ENCODE measurements at places on chromosomes 7 and 10.

DNA sequence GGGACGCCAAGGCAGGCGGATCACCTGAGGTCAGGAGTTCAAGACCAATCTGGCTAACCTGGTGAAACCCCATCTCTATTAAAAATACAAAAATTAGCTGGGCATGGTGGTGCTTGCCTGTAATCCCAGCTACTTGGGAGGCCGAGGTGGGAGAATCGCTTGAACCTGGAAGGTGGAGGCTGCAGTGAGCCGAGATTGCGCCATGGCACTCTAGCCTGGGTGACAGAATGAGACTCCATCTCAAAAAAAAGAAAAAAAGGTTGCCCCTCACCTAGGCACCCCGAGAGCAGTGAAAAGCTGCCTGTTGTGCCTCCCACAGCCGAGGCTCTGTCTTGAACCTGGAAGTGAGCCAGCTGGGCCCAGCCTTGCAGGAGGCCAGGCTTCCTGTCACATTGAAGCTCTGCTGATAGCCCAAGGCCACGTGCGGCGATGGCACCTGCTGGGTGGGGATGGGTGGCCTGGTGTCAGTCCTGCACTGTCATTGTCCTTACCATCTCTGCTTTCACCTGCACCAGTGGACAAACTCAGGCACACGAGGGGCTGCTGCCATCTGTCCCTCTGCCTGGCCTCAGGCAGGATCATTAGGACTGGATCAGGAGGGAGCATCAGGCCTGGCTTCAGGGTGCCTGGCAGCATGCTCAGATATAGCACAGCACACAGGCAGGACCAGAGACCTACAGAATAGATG, 37.8 kb downstream of the DNAJB12 start:
- peak; percentile 47 for DNase-seq

GRCh38 chr7:158323741-158324396, 263.8 kb downstream of the PTPRN2 start:
- DNase-seq, result no peak

GRCh38 chr10:32413513-32413912, 32.4 kb upstream of the CCDC7 start:
- DNase-seq, result peak; percentile 65

GRCh38 chr10:57113545-57113944, 752.5 kb upstream of the ZWINT start:
- DNase-seq, result no peak

DNA sequence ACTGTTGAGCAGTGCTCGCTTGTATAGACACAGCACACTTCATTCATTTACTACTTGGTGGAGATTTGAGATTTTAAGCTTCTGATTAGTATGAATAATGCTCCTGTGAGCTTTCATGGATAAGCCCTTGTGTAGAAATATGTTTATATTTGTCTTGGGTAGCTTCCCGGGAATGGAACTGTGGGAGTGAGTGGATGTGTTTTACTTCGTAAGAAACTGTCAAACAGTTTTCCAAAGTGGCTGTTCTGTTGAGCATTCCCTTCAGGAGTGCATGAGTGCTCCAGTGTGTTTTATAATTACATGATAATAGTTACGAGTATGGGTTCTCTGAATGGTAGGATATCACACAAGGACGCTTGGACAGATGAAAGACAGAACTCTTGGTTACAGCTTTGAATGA, 49.4 kb downstream of the VWC2 start:
- DNase-seq, result no peak

DNA sequence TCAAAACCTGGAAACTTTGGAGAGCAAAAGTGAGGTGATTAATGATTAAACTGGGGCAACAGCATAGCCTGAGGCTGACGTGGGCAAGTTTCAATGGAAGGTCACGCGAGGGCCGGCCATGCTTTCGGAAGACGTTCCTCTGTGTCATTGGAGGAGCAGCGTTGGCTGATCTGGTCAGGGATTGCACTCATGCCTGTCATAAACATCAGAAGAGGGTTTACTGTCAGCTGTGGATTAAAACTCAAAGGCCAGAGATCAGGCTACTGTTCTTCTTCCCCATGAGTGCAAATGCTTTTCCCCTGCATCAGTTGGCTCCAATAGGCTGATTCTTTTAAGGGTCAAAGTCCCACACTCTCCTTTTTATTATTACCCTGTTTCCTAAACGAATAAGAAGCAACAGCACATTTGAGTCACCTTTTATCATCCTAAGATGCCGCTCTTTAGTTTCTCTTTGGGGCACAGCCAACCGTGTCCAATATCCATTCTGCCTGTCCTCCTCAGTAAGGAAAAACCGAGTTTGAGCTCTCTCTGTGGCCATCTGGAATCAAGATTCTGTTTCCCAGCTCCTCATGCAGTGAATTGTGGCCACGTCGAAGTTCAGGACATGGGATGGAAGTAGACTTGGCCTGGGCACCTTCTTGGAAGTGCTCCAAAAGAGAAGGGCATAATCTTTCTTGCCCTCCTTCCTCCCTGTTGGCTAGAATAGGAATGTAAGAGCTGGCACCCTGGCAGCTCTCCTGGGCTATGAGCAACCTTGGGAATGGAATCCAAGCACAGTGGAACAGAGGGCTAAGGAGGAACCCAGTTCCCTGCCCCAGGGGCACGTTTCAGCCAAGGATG, 62.5 kb upstream of the INSIG1 start:
- no peak for DNase-seq

DNA sequence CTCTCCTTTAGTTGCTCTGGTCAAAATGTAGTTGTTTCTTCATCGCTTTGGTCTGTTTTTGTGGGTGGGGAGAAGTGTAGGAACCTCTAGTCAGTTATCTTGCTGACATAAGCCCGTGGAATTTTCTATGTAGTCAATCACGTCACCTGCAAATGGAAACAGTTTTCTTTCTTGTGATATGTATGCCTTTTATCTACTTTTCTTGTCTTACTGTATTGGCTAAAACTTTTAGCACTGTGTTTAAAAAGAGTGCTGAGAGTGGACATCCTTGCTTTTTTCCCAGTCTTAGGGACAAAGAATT, 42.3 kb downstream of the AKR1E2 start:
- no peak for DNase-seq

DNA sequence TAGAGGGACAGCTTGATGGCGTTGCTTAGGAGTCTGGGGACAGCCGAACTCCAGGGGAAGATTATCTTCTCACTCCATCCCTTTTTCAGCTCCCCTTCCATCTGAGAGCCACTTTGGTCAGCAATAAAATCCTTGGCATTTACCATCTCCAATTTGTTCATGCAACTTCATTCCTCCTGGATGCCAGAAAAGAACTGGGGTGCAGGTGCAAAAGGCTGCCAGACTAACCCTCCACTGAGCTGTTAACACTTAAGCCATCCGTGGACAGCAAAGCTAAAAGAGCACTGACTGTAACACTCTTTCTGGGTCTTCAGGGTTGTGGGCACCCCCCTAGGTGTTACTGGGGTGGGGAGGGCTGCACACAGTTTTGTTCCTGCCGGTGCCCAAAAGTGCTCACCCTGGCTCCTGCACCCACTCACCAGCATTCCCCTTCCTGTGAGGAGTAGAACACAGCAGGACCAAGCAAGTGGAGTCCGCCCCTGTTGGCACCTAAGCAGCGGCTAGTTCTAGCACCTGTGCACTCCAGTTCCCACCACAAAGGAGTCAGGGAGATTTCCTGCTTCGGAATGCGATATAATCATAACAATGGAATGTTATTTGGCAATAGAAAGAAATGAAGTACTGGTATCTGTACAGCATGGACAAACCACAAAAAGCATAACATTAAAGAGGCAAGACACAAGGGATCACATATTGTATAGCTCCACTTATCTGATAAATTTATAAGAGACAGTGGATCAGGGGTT, 95.1 kb downstream of the NPY start:
- no peak for DNase-seq

GRCh38 chr7:84194484-84195271, at the start of gene SEMA3A:
SEMA3A (minus strand) TSS chr7:84194789; CDS start chr7:84194586, 203 bp downstream.
- no peak for DNase-seq

DNA sequence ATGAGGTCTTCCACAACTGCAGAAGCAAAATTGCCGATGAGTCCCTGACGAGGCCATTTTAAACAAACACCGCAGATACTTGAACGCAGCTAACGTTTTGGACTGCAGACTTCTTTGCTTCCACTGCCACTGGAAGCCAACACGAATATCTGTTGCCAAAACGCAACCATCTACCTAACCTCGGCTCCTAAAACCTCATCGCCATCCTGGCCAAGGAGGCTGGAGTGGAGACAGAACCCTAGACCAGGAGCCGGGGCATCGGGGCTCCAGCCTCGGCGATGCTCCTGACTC, 493 bp downstream of the WDR91 start:
- DNase-seq, result no peak

GRCh38 chr7:105189859-105190492, 176.0 kb downstream of the KMT2E start:
- DNase-seq, result no peak

DNA sequence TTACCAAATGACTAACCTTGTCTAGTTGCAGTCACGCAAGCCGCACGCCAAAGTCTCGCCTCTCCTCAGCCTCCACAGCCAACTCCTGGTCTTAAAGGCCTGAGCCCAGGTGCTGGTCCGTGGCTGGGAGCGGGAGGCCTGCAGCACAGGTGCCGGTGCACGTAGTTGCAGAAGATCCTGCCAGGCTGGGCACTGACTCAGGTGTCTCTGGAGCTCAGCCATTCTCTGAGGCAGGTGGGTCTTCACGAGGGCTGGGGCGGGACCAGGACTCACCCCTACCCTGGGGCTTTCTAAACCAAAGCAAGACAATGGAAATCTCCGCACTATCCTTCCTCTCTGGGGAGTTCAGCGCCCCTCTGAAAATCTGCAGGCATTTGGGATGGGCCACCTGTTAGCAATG, 216.4 kb downstream of the MLLT10 start:
- DNase-seq, result no peak

GRCh38 chr7:97844036-97844435, 28.2 kb downstream of the ASNS start:
- DNase-seq, result no peak

DNA sequence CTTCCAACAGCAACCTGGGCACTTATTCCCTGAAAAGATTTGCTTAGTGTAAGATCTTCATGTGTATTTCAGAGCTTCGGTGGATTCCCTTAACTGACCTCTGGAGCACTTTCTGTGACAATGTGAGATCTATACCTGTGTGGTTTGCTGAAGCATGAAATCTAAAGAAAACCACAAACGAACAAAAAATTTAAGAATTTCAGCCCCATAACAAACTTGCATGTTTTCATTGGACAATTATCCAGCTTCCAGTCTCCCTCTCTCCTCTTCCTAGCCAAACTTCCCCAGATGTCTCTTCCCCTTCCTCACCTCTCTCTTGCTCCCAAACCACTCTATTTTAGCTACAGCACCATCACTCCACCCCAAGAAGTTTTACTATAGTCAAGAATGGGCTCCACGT, 279.9 kb upstream of the SORCS1 start:
- no peak for DNase-seq

DNA sequence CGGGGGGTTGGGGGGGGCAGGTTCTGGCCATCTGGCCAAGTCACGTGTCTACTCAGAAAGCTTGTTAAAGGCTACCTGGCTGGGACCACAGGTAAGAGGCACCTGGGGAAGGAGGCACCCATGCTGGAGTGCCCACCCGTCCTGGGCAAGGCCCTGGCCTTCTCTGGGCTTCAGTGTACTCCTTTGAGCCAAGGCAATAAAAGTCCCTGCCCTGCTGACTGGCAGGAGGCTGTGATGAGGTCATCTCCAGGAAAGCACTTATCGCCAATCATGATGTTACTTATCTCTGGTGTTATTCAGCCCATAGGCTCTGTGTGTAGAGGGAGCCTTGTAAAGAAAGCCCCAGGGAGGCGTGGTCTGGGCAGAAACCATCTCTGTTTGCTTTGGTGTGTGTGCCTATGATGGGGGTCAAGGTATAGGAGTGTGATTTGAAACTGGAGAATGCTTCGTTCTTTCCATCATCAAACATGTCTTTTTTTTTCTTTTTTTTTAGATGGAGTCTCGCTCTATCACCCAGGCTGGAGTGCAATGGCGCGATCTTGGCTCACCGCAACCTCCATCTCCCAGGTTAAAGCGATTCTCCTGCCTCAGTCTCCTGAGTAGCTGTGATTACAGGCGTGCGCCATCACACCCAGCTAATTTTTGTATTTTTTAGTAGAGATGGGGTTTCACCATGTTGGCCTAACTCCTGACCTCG, 2.5 kb upstream of the CLDN4 start:
- no peak for DNase-seq

DNA sequence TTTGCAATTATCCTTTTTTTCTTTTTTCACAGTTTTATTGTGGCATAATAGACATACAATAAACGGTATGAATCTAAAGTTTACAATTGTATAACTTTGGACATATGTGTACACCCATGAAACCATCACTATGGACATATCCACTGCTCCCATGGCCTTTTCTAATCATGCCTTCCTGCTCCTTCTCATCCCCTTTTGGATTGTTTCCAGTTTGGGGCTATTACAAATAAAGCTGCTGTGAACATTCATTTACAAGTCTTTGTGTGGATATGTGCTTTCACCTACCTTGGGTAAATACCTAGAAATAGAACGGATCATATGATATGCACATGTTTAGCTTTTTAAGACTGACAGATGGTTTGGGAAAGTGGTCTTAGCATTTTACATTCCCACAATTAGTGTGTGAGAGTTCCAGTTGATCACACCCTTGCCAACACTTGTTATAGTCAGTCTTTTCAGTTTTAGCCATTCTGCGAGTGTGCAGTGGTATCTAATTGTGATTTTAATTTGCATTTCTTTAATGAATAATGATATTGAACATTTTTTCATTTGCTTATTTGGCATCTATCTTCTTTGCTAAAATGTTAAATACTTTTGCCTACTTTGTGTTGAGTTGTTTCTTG, 120.9 kb upstream of the KAT6B start:
- no peak for DNase-seq
